ENCODE measurements at places on chromosomes 16 and 17.

DNA sequence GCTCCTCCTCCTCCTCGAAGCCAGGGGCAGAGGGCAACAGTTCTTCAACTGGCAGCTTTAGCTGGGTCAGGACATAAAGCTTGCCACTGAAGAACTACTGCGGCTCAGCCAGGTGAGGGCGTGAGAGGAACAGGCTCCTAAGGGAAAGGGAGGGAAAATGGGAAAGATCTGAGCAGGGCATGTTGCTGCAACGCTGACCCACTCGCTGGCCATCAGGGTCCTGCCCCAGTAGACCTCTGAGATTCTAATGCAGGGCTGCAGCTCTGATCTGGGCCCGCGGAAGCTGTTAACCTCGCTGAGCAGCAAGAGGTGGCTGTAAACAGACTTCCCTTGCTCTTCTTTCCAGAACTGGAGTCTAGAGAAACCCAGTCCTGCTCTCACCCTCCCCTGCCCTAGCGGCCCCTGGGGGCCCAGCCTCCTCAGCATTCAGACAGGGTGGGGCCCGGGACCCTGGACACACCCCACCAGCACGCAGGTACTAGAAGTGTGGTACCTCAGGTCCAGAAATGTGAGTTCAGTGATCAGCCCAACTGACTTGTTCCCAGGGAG is 3.8 kb upstream of the TLCD2 start:
- no peak for DNase-seq

- DNase-seq: no peak
These were observed 41.3 kb upstream of the ATP2A3 start for GRCh38 chr17:4005296-4006164.

DNA sequence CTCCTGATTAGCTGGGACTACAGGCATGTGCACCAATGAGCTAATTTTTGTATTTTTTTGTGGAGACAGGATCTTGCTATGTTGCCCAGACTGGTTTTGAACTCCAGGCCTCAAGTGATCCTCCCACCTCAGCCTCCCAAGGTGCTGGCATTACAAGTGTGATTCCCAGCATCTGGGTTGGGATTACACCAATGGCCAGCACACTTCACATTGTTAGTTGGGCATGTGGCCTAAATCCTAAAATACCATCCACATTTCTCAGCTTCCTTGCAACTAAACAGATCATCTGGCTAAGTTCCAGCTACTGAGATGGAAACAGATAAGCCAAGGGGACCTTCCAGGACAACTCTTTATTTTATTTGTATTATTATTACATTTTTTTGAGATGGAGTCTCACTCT is 9.9 kb downstream of the RABEP2 start:
- no peak for DNase-seq

GRCh38 chr16:17302214-17302613 is 168.5 kb downstream of the XYLT1 start:
- no peak for DNase-seq

GRCh38 chr16:268141-269053 is 7.3 kb downstream of the RGS11 start:
- DNase-seq: no peak

DNA sequence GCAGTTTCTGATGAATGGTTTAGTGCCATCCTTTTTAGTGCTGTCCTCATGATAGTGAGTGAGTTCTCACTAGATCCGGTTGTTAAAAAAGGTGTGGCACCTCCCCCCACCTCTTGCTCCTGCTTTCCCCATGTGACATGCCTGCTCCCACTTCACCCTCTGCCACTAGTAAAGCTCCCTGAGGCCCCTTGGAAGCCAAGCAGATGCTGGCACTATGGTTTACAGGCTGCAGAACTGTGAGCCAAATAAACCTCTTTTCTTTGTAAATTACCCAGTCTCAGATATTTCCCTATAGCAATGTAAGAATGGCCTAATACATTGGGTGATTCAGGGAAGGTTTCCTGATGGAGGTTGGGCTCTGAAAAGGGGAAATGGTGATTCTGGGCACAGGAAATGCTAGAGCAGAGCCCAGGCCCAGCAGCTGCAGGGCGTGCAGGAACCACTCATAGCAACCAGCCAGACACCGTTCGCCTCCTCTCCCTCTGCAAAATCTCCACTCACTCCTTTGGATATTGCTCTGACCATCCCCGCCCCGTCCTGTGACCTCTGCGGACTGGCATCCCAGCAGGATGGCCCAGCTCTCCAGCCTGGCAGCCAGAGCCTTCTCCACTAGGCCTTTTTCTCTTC is 2.6 kb upstream of the ADORA2B start:
- DNase-seq: peak; percentile 43

- no peak for DNase-seq
These were observed 61.5 kb upstream of the BCAR1 start for GRCh38 chr16:75312875-75313274.

DNA sequence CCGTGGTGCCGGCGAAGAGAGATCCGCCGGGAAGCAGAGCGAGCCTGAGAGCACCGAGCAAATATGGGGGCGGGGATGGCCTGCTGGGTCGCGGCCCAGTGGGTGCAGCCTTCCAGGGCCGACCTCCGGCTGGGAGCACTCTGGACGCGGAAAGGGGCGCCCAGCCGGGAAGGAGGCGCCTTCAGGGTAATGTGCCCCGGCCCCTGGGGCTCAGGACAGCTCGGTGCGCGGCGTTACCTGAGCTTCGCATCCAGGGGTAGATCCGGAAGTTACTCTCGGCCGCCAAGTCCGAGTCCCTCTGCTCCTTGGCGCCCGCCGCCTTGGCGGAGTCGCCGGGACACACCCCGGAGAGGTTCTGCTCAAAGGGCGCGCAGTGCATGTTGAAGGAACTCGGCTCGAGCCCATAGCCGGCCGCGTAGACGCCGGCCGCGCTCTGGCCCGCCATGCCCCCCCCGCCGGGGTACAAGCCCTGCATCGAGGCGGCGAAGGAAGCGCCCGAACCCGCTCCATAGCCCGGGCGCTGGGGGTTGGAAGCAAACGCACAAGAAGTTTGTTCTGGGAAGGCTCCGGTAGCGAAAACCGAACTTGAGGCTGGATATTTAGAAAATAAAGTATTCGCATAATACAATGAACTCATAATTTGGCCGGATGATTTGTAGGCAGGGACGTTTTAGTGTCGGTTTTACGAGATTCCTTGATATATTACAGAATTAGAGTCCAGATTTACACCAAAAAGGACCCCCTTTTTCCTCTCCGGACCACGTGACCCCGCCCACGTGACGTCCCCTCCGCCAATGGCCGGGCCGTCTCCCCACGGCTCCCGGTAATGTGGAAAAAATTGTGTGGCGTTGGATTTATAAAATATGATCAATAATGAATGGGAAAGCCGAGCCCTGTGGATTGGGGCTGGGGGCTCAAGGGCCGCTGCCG is at the start of gene HOXB7:
Gene HOXB7 (minus strand): TSS at position 736 of the 930 bp plus-strand sequence. CDS start 99 bp downstream, at position 637.
- DNase-seq: peak; percentile 88

DNA sequence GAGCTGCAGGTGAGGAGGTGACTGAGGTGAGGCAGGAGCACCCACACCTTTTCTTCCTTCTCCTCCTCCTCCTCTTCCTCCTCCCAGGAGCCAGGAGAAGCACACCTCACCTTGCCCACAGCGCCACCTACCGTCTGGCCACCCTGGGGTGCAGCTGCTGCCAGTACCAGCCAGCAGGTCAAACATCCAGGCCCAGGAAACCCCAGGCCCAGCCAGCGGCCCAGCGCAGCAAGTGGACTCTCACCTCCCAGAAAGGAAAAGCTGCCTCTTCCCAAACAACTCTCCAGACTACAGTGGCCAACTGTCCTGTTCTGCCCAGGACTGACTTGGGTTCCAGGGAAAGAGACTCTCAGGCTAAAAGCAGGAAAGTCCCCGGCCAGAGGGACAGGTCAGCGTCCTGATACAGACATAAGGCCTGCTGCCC is 22.7 kb downstream of the PEMT start:
- DNase-seq: peak; percentile 78

GRCh38 chr16:16788004-16788403 is 409.1 kb downstream of the NPIPA7 start:
- no peak for DNase-seq

GRCh38 chr17:81251094-81251708 is 12.1 kb downstream of the NDUFAF8 start:
- DNase-seq: no peak

- no peak for DNase-seq
These were observed 240.3 kb upstream of the GSE1 start for GRCh38 chr16:85372627-85373372.

DNA sequence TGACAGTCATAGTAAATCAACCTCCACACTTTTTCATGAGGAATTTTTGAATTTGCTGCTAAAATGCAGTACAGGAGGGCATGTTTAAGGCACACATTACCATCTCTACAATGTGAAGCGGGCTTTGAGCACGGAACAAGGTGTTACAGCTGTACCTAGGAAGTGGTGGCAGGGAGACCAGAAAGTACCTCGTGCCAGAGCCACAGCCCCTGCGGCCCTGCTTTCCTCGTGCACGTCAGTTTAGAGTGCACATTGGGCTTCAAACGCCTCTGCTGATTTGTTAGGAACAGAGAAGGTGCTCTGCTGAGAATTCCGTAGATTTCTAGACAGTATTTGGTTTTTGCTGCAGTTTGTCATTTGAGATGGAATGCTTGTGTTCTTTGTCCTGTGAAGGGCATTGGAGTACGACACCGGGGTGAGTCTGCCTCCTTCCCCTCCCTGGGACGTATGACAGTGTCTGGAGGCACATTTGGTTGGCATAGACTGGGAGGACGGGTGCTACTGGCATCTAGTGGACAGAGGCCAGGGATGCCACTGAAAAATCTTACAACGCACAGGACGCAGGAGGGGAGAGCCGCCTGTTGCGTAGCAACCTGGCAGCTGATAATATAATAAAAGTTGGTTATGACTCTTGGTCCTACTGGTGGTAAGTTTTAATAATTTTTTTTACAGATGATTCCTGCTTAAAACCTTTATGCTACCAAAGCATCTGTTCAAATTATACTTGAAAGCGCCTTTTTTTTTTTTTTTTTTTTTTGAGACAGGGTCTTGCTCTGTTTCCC is 9.1 kb downstream of the FOXK2 start:
- DNase-seq: no peak

- DNase-seq: no peak
These were observed 48.2 kb downstream of the SPACA3 start for GRCh38 chr17:33039874-33040273.

- no peak for DNase-seq
These were observed 37.6 kb downstream of the HS3ST4 start for GRCh38 chr16:25729188-25729915.

GRCh38 chr17:76121932-76122430 is 18.4 kb upstream of the EXOC7 start:
- no peak for DNase-seq

GRCh38 chr16:83994087-83994486 is 26.0 kb downstream of the NECAB2 start:
- no peak for DNase-seq

DNA sequence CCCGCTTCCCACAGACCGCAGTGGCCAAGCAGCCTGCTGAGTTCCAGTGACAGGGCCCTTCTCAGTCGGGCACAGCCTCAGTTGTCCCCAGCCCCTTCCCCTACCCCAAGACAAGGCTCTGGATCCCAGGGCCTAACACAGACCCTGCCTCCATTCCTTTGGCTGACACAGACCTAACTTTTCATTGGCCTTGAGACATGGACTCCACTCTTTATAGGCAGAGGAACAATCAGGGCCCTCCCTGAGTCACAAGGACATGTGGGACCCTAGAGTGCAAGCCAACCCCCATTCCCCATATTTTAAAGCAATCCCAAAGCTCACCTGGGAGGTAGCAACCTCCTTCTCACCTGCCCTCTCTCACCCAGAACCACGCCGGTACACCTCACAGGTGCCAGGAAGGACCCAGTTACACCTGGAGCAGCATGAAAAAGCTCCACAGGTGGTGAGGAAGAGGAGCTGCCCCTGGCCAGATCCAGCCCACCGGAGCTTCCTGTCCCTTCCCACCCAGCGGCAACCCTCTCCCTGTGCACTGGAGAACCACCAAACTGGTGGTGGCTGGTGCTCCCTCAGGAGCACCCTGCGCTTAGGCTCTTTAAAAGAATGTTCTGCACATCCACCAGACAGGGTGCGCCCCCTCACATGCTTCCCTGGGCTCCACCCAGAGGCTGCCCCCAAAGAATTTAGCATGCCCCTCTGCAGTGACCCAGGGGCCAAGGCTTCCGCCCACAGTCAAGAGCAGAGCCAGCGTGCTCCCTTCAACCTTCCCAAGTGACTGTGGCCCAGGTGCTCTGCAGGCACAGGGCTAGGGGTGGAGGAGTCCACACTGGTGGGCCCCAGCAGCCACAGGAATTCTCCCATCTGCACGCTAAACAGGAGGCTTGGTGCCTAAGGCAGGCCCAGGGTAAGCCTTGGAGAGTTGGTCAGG is 3.4 kb downstream of the MNT start:
- peak; percentile 63 for DNase-seq

DNA sequence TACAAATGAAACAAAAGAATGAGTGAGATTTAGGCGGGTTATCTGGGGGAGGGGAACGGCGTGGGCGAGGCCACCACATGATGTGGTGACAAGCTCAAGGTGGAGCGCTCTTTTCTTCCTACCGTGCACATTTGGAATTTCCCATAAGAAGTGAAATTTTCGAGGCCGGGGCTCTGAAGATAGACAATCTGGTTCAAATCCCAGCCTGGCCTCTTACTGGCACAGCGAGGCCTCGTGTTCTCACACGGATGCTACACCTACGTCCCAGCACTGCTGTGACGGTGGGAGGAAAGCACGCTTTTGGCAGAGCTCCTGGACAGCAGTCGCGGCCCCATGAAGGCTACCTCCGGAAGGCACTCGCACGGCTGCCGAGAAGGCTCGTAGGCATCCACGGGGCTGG is 25.2 kb downstream of the ZDHHC7 start:
- DNase-seq: peak; percentile 74
